ENCODE measurements at places on chromosomes 5 and 9.

GRCh38 chr5:150149618-150150017 lies 6.0 kb downstream of the PDGFRB start:
- H3K4me1 ChIP-seq = peaks cover 9% of the 10 kb centered on the region
- peak overlapping the region; percentile 64 for H3K4me3 ChIP-seq
- no peak for DNase-seq
- H3K27me3 ChIP-seq = no peaks in the 10 kb centered on the region

- DNase-seq = no peak
- no peaks in the 10 kb centered on the region for H3K27me3 ChIP-seq
- H3K4me3 ChIP-seq = no peak overlapping the region
- no peak overlapping the region for H3K27ac ChIP-seq
- H3K36me3 ChIP-seq = peaks cover 14% of the 10 kb centered on the region
Observed at GRCh38 chr9:4842213-4842612, 49.5 kb downstream of the RCL1 start.

DNA sequence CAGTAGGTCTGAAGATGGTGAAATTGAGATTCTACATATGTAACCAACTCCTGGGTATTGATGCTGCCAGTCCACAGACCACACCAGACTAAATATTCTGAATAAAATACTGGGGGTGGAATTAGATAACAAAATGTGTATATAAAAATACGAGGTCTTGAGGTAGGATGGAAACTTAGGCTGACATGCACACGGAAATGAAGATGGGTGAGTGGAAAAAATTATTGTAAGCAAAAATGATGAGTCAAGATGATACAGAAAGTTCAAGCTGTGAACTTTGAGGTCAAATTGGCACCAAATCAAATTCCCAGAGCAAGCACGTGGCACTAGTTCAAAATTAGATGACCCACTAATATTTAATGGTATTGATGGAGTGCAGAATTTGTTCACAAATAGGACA lies 713.4 kb upstream of the ACO1 start:
- no peak overlapping the region for H3K4me3 ChIP-seq
- H3K27me3 ChIP-seq = no peaks in the 10 kb centered on the region
- no peaks in the 10 kb centered on the region for H3K36me3 ChIP-seq

GRCh38 chr5:32708949-32709348 lies 2.2 kb upstream of the NPR3 start:
- H3K27me3 ChIP-seq = no peaks in the 10 kb centered on the region
- H3K27ac ChIP-seq = no peak overlapping the region
- no peak for DNase-seq
- peaks cover 36% of the 10 kb centered on the region for H3K4me1 ChIP-seq
- no peaks in the 10 kb centered on the region for H3K36me3 ChIP-seq
- no peak overlapping the region for H3K4me3 ChIP-seq

DNA sequence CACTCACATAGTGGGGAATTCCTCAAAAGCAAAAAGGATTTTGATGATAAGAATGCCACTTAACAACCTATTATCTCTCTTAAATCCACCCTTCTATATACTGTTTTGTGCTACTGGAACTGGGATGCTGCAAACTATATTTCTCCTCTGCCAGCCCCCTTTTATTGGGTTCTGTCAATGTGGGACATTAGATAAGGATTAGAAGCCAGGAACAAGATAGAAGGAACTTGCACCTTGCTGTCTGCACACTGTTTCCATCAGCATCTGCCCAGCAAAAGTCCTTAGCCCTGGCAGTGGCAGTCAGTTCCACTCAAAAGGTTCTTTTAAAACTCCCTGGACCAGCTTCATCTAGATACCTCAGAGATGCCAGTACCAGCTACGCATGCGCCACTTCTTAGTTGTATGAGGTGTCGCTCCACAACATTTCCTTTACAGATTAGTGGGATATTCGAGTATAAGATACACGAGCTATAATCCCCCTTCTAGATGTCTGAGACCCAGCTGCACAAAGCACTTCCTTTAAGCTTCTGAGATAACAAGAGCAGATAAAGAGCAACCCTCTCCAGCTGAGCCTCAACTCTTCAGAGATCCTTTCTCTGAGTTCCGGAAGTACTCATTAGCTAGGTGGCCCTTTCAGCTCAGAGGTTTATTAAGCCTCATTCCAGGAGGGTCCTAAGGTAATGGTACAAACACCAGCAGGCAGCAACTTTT lies 45.3 kb downstream of the CERT1 start:
- no peak for DNase-seq
- no peaks in the 10 kb centered on the region for H3K36me3 ChIP-seq
- H3K4me1 ChIP-seq = no peaks in the 10 kb centered on the region
- no peak overlapping the region for H3K4me3 ChIP-seq
- H3K27ac ChIP-seq = no peak overlapping the region
- H3K27me3 ChIP-seq = no peaks in the 10 kb centered on the region

GRCh38 chr5:144276034-144276822 lies 105.6 kb downstream of the KCTD16 start:
- DNase-seq = no peak
- no peak overlapping the region for H3K27ac ChIP-seq
- H3K4me1 ChIP-seq = no peaks in the 10 kb centered on the region
- H3K36me3 ChIP-seq = no peaks in the 10 kb centered on the region

DNA sequence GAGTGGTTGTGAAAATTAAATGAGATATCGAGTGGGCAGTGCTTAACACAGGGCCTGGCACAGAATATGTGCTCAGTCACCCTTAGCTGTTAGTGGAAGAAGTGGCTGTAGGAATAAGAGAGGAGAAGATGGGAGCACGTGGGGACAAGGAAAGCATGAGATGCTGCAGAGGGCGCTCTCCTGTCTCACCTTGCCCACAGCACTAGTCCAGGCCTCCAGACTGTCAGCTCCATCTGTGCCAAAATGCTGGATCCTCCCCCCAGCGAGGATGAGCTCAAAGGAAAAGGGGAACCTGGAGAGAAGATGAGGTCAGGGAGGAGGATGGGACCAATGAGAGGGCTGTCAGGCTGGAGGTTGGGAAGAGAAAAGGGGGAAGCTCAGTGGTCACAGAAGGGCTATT lies 12.5 kb downstream of the ARAP3 start:
- no peak overlapping the region for H3K27ac ChIP-seq
- H3K36me3 ChIP-seq = no peaks in the 10 kb centered on the region
- H3K4me3 ChIP-seq = no peak overlapping the region
- H3K4me1 ChIP-seq = peaks cover 4% of the 10 kb centered on the region

DNA sequence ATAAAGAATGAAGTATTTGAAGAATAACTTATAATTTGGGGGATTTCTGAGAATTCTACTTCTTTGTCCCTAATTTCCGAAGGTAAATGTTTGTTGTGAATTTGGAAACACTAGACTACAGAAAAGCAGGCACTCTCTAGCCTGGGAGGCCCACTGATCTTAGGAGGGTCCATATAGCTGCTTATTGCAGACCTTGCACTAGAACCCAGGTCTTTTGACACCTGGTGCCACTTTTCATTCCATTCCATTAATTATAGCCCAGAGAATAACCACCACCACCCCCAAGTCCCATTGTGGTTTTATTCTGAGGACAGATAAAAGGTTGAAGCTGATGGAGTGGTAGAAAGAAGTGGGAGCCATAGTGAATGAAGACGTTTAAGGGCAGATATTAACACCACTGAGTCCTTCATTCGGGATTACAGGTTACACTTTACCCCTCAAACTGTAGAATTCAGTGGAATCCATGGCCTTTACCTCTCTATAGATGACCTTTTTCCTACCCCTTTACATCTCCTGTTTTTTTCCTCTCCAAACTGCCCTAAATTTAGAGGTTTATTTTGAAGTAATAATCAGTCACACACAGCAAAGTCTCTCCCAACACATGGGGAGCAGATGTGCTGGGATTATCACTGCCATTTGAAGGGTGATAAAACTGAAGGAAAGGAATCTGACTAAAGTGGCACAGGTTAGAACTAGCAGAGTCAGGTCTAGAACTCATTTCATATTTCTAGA lies 12.0 kb upstream of the PSMD5 start:
- H3K4me1 ChIP-seq = peaks cover 4% of the 10 kb centered on the region
- no peak for DNase-seq

DNA sequence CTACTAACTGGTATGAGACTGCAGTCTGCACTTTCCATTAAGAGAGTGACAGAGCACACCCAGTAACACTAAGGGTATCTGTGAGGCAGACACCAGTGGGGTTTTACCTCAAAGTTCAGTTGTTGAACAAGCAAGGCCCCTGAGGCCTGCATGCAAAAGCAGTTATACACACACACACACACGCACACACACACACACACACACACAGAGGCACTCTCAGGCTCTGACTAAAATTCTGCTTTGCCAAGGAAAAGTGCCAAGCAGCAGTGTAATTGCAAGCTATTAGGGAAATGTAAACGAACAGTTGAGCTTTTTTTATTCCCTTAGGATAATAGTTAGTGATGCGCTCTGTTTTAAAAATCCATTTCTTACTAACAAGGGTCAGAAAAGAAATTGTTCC lies 377.1 kb downstream of the SPOCK1 start:
- H3K27me3 ChIP-seq = no peaks in the 10 kb centered on the region
- no peak overlapping the region for H3K27ac ChIP-seq

All from heart right ventricle (tissue), 16 donors.